NCI-H2081 treated with DMSO at 0.1 percent for 48 hours (cell line): ENCODE measurements at places on chromosomes 5 and 9.

GRCh38 chr9:109639674-109640579, 140.1 kb upstream of the PALM2AKAP2 start:
- no peak for DNase-seq

DNA sequence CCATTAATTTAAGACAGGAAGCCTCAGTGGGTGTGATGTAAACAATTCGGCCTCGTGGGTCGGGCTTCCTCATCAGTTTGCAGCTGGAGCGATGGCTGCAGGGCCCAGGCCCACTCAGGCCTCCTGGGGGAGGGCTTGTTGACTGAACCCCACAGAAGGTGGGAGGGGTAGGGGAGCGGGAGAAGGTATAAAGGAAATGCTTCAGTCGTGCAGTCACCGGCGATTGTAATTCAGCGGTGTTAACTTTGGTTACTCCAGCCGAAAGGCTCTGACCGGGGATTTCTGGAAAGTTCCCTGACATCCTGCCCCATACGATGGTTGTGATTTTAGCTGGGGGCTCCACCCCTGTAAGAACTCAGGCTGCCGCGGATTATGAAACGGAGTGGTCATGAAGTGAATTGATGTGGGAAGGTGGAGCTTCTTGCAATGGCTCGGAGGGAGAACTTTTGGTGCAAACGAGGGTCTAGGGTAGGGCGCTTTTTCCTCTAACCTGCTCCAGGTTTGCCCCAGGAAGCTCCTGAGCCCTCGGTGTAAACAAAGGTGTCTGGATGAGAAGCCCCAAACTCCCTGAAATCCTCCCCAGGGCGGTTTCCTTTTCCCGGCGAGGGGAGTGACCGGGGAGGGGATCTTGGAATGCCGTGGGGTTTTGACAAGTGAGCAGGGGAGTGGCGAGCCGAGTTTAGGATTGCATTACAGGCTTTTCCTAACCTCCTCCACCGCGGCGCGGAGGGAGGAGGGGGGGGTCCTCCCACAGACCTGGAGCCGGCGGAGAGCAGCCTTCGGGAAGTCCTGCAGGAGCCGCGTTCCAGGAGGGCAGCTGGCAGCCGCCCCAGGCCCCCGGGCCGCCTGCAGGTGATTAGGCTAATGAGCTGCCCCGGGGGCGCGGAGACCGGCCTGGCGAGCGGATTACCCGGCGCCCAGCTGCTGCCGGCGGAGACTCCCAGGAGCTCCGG, 215.5 kb downstream of the PDZD2 start:
- no peak for DNase-seq

GRCh38 chr5:168585119-168585856, 6.1 kb upstream of the PANK3 start:
- no peak for DNase-seq

GRCh38 chr9:99262949-99263418, 40.9 kb downstream of the SEC61B start:
- DNase-seq, result no peak

- no peak for DNase-seq
Observed at GRCh38 chr9:104808035-104808614, 44.2 kb downstream of the NIPSNAP3B start.

DNA sequence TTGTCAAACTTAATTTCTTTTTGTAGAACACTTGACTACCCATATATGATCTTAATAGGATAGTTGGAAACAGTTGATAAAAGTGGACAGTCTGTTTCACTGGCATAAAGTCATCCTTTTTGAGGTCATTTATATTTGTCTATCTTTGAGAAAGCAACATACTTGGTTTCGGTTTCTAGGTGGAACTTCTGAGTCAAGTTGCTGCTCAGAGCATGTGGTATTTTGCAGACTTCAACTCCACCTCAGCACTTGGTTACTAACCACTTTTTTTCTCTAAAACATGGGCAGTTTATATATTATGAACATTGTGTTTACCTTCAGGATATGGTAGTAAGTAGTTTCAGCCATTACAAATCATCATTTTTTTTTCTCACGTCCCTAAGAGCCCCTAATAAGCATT, 1749.0 kb upstream of the C9orf72 start:
- no peak for DNase-seq

GRCh38 chr9:130311003-130311402, 45.4 kb downstream of the HMCN2 start:
- no peak for DNase-seq

GRCh38 chr5:126633552-126633951, 32.8 kb downstream of the PHAX start:
- DNase-seq, result no peak
